ENCODE measurements at places on chromosomes 6 and 20.

GRCh38 chr6:35017411-35018181 lies 123.5 kb downstream of the TCP11 start:
- no peak for DNase-seq

- no peak for DNase-seq
Measured at GRCh38 chr6:132253906-132254305, 147.4 kb downstream of the MOXD1 start.

DNA sequence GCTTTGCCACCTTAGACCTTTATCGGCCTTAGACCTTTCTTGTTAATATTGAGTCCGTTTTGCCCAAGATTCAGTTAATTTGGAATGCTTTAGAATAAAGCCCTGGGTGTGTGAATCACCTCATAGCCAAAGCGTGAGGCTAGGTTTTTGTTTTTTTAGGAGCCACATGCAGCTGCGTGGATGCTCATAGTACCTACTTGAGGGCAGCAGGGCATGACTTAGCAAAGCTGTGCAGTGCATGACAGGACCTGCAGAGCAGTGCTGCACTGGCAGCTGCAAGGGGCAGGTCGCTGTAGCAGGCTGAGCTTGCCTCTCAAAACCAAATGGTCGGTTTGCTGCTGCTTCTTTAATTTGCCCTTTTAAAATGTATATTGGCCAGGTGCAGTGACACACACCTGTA lies 116.1 kb downstream of the JAG1 start:
- DNase-seq: no peak

GRCh38 chr6:158256746-158257424 lies 55.4 kb upstream of the TULP4 start:
- DNase-seq: no peak

- no peak for DNase-seq
Measured at GRCh38 chr6:7996538-7997111, 67.6 kb downstream of the BLOC1S5 start.

GRCh38 chr6:100116411-100117194 lies 122.6 kb upstream of the MCHR2 start:
- no peak for DNase-seq

DNA sequence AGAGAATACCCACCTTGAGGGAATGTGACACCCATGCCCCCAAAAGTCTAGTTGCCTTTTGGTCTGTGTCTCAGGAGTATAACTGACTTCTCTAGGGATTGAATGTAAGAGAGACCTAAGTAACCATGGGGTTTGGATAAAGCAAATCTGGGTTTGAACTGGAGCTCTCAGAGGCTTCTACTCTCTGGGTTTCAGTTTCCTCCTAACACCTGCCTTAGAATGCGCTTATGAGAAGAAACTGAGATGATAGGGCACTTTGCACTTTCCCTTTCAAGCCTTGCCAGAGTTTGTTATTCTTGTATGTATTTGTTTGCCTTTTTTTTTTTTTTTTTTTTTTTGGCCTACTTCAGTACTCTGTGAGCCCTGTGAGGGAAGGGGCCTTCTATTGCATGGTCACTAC lies 19.4 kb downstream of the SDHAF4 start:
- DNase-seq: no peak
